ENCODE measurements at places on chromosomes 4 and X.

- DNase-seq = no peak
These were observed 56.9 kb upstream of the TMEM33 start for GRCh38 chr4:41878170-41878969.

DNA sequence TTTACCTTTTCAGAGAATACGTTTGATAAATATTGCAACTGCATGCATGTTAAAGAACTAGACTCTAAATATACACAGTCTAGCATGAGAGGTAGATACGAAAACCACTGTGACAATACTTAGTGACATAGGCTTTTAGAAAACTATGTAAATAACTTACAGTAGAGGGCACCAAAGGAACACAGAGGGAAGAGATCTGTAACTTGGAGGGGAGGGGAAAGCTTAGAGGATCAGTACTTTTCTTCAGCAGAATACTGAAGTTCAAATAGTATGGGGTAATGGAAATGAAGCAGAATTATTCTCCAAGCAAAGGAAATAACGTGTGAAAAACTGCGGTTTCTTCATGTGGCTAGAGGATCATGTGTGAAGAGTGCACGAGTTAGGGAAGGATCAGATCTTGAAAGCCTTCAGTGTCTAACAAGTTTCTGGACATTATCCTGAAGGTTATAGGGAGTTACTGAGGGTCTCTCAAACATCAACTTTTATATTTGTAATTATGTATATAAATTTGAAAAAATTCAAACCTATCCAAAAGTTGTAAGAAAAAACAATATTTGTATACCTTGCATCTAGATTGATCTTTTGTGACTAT lies 264.3 kb downstream of the NPFFR2 start:
- no peak for DNase-seq

GRCh38 chr4:38585871-38586270 lies 78.1 kb upstream of the KLF3 start:
- no peak for DNase-seq

GRCh38 chr4:88101165-88101564 lies 57.3 kb downstream of the ABCG2 start:
- DNase-seq = no peak

- DNase-seq = no peak
These were observed 582.4 kb downstream of the FAM133A start for GRCh38 chrX:94256396-94256795.

DNA sequence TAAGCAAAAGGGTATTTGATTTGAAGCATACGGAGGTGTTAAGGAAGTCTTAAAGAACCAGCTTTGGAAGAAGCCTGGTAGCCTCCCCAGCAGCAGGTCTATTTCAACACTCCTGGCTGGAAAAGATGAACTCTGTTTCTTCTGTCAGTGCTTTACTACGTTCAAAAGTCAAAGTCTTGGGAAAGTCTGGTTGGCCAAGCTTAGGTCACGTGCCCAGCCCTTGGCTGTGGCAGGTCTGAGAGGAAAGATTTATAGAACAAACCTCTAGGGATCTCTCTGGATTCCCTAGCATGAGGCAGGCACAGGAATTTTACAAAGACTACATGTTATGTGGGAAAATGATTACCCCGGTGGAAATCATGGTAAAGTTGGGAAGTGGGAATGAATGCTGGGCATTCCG lies 8.6 kb upstream of the ARHGAP10 start:
- peak; percentile 32 for DNase-seq

DNA sequence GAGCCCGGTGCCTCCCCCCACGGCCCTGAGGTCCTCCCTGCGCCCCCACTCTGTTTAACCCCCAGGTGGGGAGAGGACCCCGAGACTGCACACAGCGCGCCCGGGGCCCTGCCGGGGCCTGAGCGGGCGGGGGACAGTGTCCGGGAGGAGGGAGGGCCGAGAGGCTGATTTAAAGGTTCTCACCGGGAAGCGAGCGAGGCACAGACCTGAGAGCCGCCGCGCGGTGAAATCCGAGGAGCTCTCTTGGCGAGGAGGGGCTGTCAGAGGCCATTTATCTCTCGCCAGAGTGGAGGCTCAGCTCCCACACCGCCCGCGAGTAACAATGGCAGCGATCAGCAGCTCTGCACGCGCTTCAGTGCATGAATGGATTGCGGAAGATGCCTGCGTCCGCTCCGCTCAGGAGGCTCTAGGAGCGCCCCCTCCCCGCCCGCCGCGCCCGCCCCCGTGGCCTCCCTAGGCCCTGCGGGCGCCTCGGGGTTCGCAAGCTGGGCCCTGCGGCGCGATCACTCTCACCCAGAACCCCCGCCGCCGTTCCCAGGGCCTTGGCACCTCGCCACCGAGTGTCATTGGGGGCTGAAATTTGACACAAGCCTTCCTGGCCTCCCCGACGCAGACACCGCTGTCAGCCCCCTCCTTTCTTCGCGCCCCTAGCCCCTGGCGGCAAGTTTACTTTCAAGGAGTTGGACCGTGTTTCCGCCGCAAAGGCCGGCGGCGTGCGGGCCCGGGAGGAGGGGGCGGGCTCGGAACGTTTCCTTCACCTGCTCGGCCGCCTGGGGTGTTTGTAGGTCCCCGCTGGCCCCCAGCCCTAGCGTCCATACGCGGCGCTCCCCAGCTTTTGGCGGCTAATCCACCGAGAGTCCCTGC lies 48.7 kb upstream of the BCOR start:
- peak; percentile 59 for DNase-seq

- DNase-seq = no peak
These were observed 27.4 kb downstream of the CBLL2 start for GRCh38 chrX:22300130-22300529.

DNA sequence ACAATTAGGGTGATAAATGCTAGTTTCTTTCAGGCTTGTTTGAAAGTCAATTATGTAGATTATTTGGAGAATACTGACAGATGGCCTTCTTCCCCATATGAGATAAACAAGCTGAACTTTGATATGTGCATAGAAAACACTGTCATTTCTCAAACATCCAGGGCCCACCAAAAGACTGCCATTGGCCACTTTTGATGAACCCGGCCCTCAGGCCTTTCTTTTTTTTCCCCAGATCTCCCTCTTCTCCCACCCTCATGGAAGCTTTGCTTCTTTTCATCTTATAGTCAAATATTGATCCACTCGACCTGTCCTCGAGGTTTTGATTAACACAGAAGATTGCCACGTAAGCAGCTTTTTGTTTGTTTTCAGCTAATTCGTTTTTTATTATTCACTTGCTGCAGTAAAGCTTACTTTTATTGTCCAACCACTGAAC lies 377.4 kb downstream of the SMARCA1 start:
- no peak for DNase-seq

GRCh38 chr4:138344054-138344453 lies 101.9 kb upstream of the SLC7A11 start:
- DNase-seq = no peak

GRCh38 chr4:53841711-53842110 lies 222.7 kb downstream of the CHIC2 start:
- DNase-seq = no peak

GRCh38 chr4:180811556-180811955 lies 1431.6 kb upstream of the TENM3 start:
- DNase-seq = no peak

DNA sequence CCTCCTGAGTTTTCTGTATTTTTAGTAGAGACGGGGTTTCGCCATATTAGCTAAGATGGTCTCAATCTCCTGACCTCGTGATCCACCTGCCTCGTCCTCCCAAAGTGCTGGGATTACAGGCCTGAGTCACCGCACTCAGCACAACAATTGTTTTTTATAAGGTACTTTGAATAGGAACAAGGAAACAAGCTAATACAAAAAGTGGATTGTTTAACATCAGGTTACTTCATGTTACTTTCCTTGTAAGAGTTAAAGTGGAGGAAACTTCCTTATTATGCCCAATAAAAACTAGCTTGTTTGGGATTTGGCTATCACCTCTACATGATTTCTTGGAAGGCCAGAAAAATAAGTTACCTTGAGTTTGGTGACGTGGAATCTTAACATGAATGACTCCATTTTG lies 698.7 kb downstream of the CCSER1 start:
- no peak for DNase-seq

- no peak for DNase-seq
These were observed 54.0 kb downstream of the SLC9A7 start for GRCh38 chrX:46704767-46705386.

- DNase-seq = no peak
These were observed 1.4 kb upstream of the RHOH start for GRCh38 chr4:40195182-40196177.

GRCh38 chr4:1045595-1046201 lies 34.3 kb downstream of the FGFRL1 start:
- DNase-seq = no peak

- no peak for DNase-seq
These were observed 8.5 kb downstream of the TMEM184C start for GRCh38 chr4:147625733-147626132.

DNA sequence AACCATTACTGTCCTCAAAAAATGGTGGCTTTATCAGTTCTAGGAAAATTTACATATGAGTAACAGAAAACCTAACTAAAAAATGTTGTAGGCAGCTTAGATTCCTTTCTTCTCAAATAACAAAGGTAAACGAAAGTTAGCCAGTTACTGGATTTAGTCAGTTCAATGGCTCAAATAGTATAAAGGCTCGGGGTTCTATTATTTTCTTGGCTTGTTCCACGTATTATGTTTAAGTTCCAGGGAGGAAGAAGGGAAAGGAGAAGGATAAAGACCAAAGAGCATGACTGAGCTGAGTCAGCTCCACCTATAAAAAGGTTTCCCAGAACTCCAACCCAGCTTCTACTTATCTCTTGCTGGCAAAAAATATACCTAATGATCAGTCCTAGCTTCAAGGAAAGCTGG lies 41.0 kb upstream of the MAB21L2 start:
- no peak for DNase-seq

DNA sequence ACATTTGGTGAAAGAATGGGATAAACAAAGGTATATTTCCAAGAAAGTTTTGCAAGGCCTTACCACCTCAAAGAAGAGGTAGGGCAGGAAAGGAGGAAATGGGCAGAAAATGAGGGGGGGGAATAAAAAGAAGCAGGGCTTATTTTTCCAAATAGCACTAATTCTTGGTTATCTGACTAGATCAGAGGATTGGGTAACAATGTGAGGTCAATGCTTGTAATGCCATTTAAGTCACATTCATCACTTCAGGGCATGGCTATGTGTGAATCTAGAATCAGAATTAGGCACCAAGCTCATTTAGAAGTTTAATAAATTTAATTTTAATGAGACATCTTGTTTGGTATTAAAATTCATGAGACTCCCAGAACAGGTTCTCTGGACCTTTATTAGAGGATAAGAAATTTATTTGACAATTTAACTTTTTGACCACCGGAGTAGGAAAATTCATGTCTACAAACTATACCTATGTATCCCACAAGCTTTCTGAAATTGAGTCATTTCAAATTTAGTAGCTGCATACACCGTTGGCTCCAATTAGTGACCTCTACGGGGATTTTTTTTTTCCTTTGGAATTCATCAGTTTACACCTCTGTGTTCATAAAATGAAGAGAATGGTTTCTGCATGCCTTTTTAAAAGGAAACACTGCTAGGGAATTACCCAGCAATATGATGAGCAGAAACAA lies 1.4 kb upstream of the STS start:
- DNase-seq = no peak

- no peak for DNase-seq
These were observed 678 bp downstream of the BMP3 start for GRCh38 chr4:81030981-81031791.

DNA sequence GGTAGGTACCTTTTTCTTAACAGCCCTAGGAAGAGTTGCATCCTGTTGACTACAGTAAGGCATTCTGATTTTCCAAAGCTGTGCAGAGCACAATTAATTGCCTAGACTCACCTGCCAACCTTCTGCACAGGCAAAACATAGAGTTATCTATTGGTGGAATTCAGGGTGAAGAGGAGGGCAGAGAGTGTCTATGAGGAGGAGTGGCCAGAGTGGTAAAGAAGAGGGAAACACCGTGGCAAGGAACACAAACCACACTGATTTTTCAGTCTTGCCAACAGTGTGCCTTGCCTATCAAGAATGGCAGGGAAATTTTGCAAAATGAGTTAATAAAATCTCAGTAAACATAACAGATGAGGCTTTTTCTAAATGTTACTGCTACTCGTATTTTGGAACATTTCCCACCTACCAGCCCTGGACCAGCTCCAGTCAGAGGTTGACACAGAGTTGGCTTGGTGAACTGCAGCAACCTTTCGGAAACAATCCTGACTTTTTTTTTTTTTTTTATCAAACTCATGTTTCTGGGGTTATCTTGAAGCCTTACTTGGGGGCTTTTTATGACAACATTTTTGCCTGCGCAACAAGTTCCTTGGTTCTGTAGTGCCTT lies 67.9 kb upstream of the CAPN6 start:
- DNase-seq = no peak

- no peak for DNase-seq
These were observed 7.4 kb downstream of the APOO start for GRCh38 chrX:23900220-23900797.

DNA sequence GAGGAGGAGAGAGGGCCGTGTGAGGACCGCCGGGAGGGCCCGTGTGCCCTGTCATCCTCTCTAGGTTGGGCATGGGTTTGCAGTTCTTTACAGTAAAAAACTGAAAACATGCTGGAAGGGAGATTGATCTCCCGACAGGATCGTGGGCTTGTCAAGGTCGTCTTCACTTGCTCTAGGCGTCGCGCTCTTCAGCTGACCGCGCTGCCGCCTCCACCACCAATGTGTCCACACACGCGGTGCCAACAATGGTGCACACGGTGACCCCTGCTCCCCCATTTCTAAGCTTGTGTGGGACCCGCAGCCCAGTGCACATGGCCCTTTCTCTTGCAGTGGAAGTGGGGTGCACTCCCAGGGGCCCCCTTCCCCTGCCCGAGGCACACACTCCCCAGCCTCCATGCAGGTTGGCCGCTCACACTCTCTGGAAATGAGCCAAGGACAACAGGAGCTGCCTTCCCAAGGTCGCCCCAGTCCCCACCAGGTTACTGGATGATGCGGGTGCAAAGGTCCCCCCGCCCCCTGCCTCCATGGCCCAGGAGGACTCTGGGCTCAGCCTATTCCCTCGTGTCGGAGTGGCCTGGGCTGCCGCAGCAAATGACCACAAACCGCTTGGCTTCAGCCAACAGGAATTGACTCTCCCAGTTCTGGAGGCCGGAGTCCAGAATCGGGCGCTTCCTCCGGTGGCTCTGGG lies 1.7 kb upstream of the ZFP92 start:
- DNase-seq = no peak

DNA sequence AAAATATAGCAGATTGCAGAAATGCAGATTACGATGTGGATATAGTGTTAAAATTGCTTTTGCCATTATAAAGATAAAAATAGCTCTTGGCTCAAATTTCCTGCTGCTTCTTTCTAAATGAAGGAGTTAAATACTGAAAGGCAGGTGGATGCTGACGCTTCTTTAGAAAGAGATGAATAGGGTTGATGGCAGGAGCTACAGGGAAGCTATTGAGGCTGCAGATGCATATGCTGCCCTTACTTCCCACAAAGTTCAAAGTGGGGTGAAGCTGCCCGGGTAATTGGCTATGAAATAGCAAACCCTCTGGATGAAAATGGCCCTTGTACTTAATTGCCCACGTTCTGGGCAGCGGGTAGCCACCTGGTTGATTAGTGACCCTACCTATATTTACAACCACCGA lies 379.5 kb downstream of the ZIC3 start:
- no peak for DNase-seq

- DNase-seq = no peak
These were observed 271.8 kb downstream of the PPP3CA start for GRCh38 chr4:101075536-101075935.

- DNase-seq = no peak
These were observed 104.0 kb downstream of the PHEX start for GRCh38 chrX:22135994-22136684.
